ENCODE measurements at places on chromosomes 5 and 9.

GRCh38 chr5:172280929-172281328, 2.6 kb downstream of the UBTD2 start:
- DNase-seq, result no peak

DNA sequence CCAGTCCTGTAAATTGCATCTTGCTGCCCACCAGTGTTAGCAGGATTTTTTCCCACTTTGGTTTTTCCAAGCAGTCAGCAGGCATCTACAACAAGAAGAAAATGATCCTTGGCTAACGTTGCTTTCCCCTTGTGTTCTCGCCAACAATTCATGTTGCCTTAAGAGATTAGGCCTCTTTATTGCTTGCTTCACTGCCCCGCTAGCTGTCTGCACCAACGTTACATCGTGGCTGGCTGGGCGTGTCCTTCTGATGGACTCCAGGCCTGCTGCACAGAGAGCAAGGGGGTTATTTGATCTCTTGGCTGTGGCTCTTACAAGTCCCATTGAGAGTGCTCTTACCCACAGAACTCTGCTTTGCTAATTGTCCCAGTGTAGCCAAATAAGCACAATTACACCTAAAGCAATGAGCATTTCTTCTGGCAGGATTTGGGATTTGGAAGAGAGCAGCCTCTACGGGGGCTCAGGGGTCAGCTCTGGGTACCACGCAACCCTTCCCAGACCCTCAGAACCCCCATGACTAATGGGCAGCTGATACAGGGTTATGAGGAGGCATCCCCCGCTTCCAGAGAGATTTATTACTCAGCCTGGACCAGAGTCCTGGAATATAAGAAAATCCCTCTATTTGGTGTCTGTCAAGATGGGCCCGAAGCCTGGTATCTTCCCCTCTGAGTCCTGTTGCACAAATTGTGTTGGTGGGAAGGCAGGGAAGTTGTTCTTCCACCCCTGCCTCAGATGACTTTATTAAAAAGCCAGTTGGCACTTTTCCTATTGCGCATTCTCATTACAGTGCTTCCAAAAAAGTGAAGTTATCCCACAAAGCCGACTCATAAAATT, 17.6 kb downstream of the DCANP1 start:
- no peak for DNase-seq

GRCh38 chr5:116436674-116437350, 137.8 kb downstream of the SEMA6A start:
- DNase-seq, result peak; percentile 62

DNA sequence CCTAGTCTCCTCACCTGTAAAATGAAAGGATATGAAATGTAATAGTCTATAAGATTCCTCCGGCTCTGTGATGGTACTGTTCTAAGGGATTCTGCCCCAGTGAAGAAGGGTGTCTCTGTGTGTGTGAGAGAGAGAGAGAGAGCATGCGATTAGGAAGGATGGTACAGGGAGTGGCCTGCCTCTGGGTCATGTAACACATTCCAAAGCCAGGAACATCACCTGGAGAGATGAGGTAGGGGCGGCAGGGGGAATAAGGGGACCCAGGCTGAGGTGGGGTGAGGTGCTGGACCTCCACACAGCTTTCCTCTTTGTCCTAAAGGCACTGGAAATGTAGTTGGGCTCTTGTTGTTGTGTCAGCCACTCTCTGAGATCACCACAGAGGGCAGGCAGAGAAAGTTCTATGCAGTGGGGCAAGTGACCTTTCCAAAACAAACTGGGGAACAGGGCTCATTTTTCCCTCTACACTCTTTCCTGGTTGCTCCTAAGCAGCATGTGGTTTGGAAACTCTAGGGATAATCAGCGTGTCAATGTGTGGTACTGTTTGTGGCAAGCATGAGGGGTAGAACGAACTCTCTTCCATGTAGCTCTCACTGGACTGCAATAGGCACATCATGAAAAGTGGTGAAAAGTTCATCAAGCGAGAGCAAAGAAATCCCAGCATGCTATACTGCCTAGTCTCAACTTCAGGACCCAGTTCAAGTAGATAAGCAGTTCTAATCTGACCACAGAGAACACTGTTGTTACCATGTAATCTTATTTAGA, 65.0 kb downstream of the SEMA6A start:
- no peak for DNase-seq

DNA sequence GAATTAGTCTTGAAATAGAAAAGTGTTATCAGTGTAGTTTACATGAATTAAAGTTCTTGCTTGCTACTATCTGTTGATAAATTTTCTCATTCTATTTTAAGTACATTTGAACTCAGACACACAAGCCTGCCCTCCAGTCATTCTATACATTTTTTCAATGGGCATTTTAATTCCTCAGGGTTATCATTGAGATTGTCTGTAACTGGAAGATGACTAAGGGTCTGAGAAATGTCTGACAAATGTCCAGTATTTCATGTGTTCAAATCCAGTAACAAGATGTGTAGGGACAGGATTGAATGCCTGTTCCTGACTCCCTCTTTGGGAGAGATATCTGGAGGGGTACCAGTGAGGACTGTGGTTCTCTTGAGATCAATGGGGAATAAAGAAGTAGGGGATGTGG, 223.9 kb upstream of the ADAMTSL1 start:
- DNase-seq, result no peak

DNA sequence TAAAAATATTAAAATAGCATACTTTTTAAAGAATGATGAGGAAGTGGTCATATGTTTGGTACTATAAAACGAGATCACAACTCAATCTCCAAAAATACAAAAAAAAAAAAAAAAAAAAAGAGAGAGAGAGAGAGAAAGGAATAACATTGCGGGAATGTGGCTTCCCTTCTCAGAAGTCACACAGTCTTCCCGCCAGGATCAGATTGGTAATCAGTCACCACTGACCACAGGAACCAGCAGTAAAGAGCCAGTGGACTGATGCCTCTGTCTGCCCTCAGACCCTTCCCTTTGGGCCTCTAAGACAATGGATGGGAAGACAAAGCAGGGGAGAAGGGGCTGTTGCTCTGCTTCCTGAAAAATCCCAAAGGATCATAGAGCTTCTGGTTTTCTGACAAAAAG, 104.9 kb downstream of the KLHL3 start:
- no peak for DNase-seq

- DNase-seq, result no peak
Observed at GRCh38 chr5:120260651-120261050, 203.4 kb upstream of the PRR16 start.

DNA sequence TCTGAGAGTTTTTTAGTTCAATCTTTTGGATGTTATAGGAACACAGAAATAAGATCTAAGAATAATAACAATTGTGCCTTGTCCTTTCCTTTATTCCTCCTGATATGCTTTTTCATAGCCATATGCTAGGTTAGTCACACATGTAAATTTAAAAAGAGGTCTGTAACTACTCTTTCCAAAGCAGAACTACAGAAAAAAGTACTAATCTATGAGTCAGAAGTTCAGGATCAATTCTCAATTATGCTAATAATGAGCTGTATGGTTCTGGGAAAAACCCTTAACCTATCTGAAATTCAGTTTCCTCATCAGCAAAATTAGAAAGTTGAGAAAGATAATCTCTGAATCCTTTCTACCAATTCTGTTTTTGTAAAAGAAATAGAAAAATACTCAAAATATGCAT, 44.4 kb downstream of the ANKRD31 start:
- DNase-seq, result no peak

- no peak for DNase-seq
Observed at GRCh38 chr5:77920359-77921058, 144.4 kb upstream of the TBCA start.

DNA sequence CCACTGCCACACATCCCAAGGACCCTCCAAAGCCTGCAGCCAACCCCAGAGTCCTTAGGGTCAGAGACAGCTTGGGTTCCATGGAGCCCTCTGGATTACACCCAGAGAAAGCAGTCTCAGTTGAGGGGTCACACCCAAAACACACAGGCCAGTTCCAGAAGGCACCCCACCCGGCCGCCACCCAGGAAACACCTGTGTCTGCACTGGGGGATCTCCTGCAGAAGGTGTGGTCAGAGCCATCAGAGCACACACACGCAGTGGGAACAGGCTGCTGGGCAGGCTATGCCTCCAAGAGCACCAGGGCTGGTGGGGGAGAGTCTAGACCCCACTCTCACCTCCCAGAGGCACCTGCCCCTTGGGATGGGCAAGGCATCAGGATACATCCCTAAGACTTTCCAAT, 27.3 kb downstream of the NIPAL4 start:
- DNase-seq, result no peak

GRCh38 chr5:105238561-105238960, 1676.0 kb upstream of the NUDT12 start:
- DNase-seq, result no peak

DNA sequence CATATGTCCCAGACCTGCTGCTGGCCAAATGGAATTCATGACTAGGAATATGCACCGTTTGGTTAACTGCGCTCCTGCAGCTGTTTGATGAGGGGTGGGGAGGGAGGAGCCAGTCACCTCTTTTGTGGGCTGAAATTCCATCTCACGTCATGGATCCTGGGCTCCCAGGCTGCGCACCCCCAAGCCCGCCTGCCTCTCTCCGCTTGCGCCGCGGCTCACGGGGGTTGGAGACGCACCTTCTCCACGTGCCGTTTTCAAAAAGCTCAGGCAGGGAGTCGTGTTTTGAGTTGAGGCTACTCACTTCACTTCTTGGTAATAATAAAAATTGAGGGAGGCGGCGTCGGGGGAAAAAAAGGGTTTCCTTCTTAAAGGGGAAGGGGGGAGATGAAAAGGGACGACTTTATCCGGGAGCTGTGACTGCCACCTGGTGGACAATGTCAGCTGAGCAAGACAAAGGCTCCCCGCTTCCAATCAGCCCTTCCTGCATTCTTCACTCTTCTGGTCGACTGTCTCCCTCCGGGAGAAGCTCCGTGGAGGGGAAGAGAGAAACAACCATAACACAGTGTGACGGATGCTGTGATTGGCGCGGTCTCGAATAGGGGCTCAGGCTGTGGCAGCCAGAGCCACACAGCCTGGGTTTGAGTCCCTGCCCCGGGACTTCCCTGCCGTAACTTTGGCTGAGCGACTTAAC, 15.9 kb upstream of the C5orf47 start:
- DNase-seq, result peak; percentile 86

- DNase-seq, result no peak
Observed at GRCh38 chr9:36217256-36217968, 26.7 kb downstream of the CLTA start.

GRCh38 chr9:130343445-130343918, 77.9 kb downstream of the HMCN2 start:
- peak; percentile 65 for DNase-seq

DNA sequence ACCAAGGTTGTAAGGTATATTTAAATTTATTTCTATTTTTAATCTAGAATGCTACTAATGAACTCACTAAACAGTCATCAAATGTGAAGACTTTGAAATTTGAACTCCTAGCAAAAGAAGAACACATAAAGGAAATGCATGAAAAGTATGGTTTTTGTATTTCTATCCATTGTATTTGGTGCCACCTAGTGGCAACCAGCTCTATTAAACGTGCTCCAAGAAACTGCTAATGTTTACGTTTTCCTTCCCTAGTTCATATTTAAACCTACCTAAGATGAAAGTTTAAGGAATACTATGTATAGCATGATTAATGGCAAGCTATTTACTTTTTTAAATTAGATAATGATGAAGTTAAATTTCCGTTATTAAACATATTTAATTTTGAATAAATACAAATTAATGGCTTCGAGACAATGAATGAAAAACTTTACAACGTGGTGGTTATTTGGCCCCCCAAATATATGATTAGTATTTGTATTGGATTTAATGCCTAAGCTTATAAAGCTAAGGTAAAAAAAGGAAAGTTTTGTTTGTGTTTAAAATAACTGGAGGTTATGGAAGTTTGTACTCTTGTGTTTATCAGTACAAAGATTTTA, 115.9 kb upstream of the SH3GL2 start:
- DNase-seq, result peak; percentile 48

GRCh38 chr9:112601636-112602035, 115.0 kb downstream of the KIAA1958 start:
- no peak for DNase-seq

- DNase-seq, result no peak
Observed at GRCh38 chr9:90939351-90939750, 137.7 kb downstream of the SYK start.

GRCh38 chr5:95380103-95380628, 11.0 kb upstream of the FAM81B start:
- no peak for DNase-seq

- DNase-seq, result no peak
Observed at GRCh38 chr9:104780796-104781395, 17.0 kb downstream of the NIPSNAP3B start.

- peak; percentile 61 for DNase-seq
Observed at GRCh38 chr9:36486933-36487481, 85.7 kb upstream of the MELK start.

DNA sequence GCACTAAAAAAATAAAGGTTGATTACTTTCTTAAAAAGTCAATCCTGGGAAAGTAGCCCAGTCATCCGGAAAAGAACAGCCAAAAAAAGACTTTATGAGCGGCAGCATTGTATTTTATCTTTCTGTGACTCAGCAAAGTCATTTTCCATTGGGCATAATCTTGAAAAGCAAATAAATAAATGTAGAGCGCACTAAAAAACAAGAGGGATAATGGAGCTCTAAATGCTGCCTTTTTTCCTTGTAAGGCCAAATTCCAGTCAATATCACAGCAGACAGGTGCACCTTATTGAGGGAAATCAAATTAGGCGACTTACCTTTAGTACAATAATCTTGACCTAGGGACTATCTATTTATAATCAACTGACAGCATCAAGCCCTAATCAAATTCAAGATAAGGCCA, 266.8 kb downstream of the MTRR start:
- DNase-seq, result no peak

GRCh38 chr9:114938687-114939575, 8.5 kb upstream of the TNFSF8 start:
- DNase-seq, result no peak

DNA sequence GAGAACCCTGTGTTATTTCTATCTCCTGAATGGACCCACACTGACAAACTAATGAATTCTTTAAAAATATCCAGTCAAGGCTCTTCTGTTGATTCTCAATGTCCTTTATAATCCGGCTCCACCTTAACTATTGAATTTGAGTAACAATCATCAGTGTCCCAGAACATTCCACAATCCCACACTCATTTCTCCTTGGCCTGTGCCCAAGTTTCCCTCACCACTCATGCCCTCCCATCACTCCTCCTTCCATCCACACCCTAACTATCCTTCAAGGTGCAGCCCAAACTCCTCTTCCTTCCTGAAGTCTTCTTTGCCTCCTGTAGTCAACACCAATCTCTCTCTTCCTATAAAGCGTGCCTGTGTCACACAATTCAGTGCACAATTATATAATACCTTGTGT, 106.1 kb downstream of the NUDT12 start:
- no peak for DNase-seq

DNA sequence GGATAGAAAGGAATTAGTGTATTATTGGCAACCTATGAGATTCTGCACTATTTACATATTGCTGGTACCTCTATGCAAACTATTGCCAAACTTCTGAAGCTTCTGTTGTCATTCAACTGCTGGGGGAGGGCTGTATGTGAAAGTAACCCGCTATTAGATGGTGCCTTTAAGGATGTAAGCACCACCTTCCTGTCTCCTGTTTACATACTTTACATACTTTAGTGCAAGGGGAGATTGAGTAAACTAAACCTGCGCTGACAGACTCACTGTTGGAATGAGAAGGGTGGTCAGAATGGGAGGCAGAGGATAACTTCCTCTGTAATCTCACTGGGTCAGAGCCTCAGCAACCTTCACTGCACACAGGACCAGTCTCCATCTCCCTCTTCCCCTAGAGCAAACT, 123.8 kb downstream of the NR3C1 start:
- DNase-seq, result no peak

GRCh38 chr5:169670769-169671525, 33.9 kb downstream of the DOCK2 start:
- DNase-seq, result no peak

- DNase-seq, result no peak
Observed at GRCh38 chr5:30690931-30691330, 502.6 kb upstream of the CDH6 start.
